ENCODE measurements at places on chromosomes 13 and 19.
A peak's percentile ranks its signal among the peaks of the same experiment; 100 is the strongest.

- no peak for DNase-seq
Measured at GRCh38 chr13:27639186-27639585, 17.5 kb downstream of the POLR1D start.

- no peak for DNase-seq
Measured at GRCh38 chr19:33256261-33256660, 30.6 kb upstream of the SLC7A10 start.

GRCh38 chr13:58630794-58631193 lies 999.2 kb downstream of the PCDH17 start:
- no peak for DNase-seq

- no peak for DNase-seq
Measured at GRCh38 chr19:33054623-33055022, 10.1 kb downstream of the RHPN2 start.

DNA sequence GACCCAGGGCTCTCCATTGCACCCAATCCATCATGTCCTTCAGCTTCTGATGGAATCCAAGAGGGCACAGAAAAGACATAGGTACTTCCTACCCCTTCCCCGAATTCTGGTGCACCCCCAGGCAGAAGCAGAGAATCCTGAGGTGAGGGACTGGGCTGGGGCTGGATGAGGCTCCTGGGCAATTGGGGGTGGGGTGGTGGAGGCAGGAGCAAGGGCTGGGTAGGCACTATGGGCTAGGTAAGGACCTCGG lies 2.7 kb upstream of the KCNC3 start:
- DNase-seq: no peak

DNA sequence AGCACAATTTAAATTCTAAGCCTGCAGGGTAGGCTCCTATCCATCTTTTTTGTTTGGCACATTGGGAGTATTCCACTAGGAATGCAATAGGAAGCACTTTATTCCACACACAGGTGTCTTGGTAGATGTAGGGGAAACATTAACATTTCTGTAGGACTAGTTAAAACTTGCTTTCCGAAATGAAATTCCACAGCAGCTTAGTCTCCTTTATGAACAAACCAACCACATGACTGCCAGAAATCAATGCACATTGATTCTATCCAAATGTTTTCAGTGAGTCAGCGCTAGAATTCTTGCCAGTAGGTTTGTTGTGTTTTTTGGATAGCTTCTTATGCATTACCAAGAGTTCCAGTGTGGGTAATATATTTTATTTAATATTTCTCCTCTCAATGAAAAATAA lies 207.9 kb upstream of the CSNK1A1L start:
- no peak for DNase-seq

- peak; percentile 31 for DNase-seq
Measured at GRCh38 chr19:41774515-41774980, 19.2 kb downstream of the CEACAM6 start.

- DNase-seq: no peak
Measured at GRCh38 chr13:36329361-36329760, 16.8 kb downstream of the SPART start.

- DNase-seq: no peak
Measured at GRCh38 chr19:558770-559439, 13.5 kb upstream of the BSG start.

DNA sequence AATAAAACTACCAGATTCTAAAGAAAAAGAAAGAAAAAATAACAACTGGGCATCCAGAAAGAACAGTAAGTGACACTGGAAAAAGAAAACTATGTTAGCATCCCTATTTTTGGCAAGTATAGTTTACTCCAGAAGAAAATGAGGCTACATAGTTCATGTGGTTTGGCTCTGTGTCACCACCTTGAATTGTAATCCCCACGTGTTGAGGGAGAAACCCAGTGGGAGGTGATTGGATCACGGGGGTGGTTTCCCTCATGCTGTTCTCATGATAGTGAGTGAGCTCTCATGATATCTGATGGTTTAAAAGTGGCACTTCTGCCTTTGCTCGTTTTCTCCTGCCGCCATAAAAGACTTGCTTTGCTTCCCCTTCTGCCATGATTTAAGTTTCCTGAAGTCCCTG lies 76.9 kb downstream of the ITGBL1 start:
- DNase-seq: no peak

DNA sequence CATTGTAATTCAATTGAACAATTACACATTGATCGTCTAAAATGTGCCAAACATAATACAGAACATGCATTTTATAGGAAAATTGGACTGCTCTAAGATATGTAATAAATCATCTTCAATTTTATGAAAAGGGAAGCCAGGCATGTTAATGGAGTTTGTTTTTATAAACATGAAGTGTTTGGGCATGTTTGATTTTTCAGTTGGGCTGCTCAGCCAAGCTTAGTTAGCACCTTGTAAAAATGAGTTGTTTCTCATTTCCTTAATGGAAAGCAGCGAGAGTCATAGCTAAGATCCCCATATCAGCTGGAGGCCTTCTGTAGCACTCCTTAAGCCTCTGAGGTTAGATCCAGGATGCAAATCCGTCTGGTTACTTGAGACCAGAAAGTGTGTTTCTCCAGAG lies 422.3 kb downstream of the SPRY2 start:
- no peak for DNase-seq

DNA sequence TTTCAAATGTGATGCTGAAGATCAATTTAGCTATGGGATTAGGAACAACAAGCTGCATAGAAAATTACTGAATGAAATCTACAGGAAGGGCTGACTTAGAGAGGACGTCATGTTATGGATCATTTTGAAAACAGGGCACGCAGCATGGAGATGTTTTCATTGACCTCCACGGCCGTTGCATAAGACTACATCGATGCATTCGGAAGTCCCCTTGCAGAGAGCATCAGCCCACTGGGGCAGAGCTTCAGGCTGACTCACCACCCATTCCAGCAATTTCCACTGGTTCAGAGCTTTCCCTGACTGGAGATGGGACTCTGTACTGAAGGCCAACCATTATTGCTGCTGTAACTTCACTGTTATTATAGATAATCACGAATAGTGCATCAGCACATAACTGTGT lies 305.3 kb downstream of the IRS2 start:
- no peak for DNase-seq

GRCh38 chr13:33284916-33285315 lies 639 bp downstream of the STARD13 start:
- no peak for DNase-seq

- no peak for DNase-seq
Measured at GRCh38 chr13:92377396-92377795, 849.2 kb upstream of the GPC6 start.

DNA sequence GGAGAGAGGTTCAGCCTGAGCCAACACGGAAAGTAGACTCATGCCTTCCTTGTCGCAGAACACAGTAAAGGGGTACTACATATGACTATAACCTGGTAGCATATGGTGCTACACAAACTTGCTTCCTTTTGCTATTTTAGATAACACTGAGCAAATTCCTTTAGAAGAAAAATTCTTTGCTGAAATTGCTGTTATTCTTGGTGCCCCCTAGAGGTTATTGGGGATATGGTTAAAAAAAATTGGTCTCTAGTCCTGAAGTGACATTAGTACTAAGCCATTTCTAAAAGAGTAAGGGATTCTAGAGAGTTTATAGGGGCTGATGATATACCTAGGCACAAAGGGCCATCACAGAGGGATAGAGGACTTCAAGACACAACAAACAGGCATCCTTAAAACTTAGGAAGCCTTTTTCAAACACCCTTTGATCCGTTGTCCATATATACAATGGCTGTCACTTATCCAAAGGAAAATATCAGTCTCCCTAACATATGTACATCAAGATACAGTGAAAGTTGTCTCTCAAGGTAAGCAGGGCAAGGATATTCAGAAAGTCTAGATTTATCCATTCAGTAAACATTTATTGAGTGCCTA lies 13.9 kb upstream of the HS6ST3 start:
- no peak for DNase-seq

GRCh38 chr19:5480427-5480836 lies 25.2 kb downstream of the ZNRF4 start:
- peak; percentile 14 for DNase-seq

GRCh38 chr19:21603431-21604231 lies 98.2 kb downstream of the ZNF429 start:
- no peak for DNase-seq

- no peak for DNase-seq
Measured at GRCh38 chr13:110162053-110162452, 144.9 kb downstream of the COL4A1 start.

- no peak for DNase-seq
Measured at GRCh38 chr13:24746618-24747247, 17.2 kb upstream of the RNF17 start.

DNA sequence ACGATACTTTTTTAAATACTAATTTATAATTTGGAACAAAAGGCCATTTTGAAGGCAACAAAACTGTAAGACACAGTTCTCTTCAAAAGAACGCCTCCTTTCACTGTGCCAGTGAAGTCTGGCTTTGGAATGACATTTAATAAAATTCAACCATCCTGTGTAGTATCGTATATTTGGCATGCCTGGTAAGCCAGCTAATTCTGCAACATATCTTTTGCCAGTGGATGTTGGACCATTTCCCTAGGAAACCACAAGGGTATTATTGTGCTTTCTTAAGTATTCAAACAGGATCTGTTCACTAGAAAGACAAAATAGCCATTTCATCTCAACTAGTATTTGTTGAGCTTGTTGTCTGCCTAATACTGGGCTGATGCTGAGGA lies 111.6 kb downstream of the RGCC start:
- DNase-seq: no peak

DNA sequence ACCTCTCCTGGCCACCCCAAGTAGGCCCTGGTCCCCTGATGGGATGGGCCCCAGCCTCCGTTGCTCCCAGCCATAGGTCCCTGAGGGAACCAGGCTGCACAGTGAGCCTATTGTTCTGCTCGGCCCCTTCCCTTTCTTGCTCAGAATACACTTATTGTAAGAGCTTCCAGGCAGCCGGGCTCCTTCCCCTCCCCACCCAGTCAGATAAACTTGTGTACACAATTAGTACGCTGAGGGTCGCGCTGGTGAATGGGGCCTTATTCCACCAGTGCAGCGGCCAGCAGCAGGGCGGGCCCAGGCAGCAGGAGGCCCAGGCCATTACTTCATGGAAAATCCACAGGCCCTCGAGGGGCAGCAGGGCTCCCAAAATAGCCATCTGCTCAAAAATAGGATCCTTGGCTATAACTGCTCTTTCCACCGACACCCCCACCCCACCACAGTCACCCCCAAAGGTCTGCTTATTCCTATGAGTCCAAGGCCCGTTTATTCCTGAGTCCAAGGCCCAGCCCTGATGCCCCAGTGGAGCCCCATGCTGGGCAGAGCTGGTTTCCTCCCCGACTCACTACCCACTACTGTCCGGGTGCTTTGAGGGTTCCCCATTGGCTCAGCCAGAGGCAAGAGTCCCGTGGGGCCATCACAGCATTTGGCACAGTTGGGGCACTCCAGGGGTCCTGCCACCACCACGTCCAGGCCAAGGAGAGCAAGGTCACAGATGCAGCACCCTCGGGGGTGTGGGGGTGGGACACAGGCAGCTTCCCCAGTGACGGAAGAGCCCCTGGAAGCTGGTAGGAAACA lies 22.1 kb downstream of the CAPN12 start:
- no peak for DNase-seq

- no peak for DNase-seq
Measured at GRCh38 chr19:47379381-47379938, 30.3 kb downstream of the DHX34 start.

DNA sequence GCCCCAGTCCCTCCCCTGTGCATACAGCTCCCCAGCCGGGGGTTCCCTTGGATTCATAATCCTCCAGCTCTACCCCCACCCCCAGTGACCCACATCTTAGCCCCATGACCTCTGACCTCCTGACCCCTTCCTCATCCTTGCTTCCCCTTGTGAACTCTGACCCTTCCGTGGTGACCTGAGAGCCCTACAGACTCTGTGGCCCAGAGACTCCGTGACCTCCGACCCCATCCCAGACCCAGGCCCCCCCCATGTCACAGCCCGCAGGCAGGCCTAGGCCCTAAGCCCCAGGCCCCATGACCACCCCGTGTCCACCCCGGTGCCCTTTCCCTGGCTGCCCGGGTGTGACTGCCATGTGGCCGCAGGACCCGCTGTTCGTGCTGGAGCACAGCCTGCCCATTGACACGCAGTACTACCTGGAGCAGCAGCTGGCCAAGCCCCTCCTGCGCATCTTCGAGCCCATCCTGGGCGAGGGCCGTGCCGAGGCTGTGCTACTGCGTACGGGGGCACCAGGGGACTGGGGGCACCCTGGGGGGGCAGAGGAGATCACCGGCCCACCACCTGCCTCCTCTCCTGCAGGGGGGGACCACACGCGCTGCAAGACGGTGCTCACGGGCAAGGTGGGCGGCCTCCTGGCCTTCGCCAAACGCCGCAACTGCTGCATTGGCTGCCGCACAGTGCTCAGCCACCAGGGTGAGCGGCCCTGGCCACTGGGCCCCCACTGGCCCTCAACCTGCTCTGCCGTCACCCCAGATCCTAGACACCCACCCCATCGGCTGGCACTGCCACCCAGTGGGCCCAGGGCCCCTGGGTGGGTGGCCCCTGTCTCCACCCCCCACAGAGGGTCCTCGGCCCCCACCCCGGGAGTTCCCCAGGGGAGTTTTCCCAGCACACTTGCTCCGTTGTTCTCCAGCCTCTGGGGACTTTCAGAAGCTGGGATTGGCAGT lies 2.4 kb upstream of the SPIB start:
- DNase-seq: no peak

DNA sequence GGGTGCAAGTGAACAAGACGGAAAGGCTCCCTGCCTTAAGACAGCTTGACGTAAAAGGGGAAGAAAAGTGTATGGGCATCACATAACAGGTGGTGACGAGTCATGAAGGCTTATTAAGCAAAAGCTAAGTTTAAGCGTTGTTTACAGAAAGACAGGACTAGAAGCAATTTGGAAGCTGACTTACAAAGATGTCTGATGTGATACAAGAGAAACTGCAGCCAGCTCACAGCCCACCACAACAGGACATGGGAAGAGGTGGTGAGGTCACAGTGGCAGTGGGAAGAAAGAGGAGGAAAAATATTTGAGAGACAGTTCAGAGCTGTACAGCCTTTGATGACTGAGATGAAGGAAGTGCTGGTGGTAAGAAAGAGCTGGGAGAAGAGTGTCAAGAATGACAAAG lies 181.6 kb downstream of the KLF12 start:
- no peak for DNase-seq

GRCh38 chr13:77349365-77349764 lies 22.5 kb upstream of the MYCBP2 start:
- no peak for DNase-seq

GRCh38 chr13:101727118-101727517 lies 274.6 kb downstream of the ITGBL1 start:
- no peak for DNase-seq

GRCh38 chr19:49335071-49335783 lies at the start of gene CD37:
CD37 (plus strand) TSS chr19:49335406; CDS start chr19:49335541, 135 bp downstream.
- peak; percentile 47 for DNase-seq

DNA sequence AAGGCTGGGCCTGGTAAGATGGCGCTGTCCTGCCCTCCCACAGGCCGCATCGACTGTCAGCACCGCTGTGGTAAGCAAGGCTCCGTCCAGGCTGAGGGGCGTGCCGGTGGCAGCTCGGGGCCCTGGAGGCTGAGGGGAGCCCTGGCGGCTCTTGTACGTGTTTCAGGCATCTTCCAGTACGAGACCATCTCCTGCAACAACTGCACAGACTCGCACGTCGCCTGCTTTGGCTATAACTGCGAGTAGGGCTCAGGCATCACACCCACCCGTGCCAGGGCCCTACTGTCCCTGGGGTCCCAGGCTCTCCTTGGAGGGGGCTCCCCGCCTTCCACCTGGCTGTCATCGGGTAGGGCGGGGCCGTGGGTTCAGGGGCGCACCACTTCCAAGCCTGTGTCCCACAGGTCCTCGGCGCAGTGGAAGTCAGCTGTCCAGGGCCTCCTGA lies 1.2 kb downstream of the IZUMO4 start:
- no peak for DNase-seq
